ENCODE measurements at places on chromosomes 3 and 15.
A peak's percentile ranks its signal among the peaks of the same experiment; 100 is the strongest.

DNA sequence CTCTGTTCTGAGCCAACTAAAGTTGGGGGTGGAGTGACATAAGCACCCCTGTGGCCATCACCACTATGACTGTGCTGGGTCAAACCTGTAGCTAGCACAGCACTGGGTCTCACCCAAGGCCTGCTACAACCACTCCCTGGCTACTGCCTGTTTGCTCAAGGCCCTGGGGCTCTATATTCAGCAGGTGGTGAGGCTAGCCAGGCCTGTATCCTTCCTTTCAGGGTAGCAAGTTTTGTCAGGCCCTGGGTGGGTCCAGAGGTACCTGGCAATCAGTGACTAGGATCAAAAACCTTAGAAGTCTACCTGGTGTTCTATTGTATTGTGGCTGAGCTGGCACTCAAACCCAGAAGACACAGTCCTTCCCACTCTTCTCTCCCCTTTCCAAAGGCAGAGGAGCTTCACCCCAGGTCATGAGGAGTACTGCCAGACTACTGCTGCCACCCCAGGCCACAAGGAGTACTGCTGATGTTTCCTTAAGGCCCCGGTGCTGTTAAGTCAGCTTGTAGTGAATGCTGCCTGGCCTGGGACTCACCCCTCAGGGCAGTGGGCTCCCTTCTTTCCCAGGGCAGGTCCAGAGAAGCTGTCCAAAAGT, 170.8 kb downstream of the IGSF11 start:
- H3K27me3 ChIP-seq: no peaks in the 10 kb centered on the region
- H3K4me1 ChIP-seq: no peaks in the 10 kb centered on the region
- no peak overlapping the region for H3K4me3 ChIP-seq

GRCh38 chr15:76341366-76342057, 4.9 kb downstream of the ISL2 start:
- H3K27ac ChIP-seq: no peak overlapping the region
- no peaks in the 10 kb centered on the region for H3K36me3 ChIP-seq
- no peak for DNase-seq

- no peak overlapping the region for H3K4me3 ChIP-seq
- H3K27ac ChIP-seq: no peak overlapping the region
- H3K36me3 ChIP-seq: no peaks in the 10 kb centered on the region
- no peak for DNase-seq
- H3K27me3 ChIP-seq: no peaks in the 10 kb centered on the region
Measured at GRCh38 chr3:171327441-171328174, 132.6 kb downstream of the TNIK start.

- H3K36me3 ChIP-seq: no peaks in the 10 kb centered on the region
- H3K4me1 ChIP-seq: no peaks in the 10 kb centered on the region
- no peak overlapping the region for H3K4me3 ChIP-seq
- no peak for DNase-seq
- H3K27ac ChIP-seq: no peak overlapping the region
Measured at GRCh38 chr3:96966181-96966929, 152.0 kb downstream of the EPHA6 start.

DNA sequence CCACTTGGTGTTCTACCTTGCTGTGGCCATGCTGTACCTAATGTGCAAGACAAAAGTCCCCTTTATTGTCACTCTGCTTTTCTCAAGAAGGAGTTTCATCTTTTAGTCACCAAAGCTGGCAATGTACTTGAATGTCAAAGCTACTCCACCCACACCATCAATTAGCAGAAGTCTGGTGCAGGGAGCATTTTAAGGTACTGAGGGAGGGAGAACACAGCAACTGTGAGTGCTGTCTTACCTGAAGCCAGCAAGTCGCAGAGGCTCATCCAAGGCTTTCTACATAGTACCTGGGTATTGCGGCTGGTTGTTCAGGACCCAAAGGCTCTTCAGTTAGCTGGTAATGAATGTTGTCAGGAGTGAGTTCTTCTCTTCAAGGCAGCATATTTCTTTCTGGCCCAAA, 820.4 kb downstream of the OTOL1 start:
- H3K4me1 ChIP-seq: no peaks in the 10 kb centered on the region
- DNase-seq: no peak
- H3K36me3 ChIP-seq: no peaks in the 10 kb centered on the region
- no peak overlapping the region for H3K27ac ChIP-seq
- no peaks in the 10 kb centered on the region for H3K27me3 ChIP-seq
- H3K4me3 ChIP-seq: no peak overlapping the region

DNA sequence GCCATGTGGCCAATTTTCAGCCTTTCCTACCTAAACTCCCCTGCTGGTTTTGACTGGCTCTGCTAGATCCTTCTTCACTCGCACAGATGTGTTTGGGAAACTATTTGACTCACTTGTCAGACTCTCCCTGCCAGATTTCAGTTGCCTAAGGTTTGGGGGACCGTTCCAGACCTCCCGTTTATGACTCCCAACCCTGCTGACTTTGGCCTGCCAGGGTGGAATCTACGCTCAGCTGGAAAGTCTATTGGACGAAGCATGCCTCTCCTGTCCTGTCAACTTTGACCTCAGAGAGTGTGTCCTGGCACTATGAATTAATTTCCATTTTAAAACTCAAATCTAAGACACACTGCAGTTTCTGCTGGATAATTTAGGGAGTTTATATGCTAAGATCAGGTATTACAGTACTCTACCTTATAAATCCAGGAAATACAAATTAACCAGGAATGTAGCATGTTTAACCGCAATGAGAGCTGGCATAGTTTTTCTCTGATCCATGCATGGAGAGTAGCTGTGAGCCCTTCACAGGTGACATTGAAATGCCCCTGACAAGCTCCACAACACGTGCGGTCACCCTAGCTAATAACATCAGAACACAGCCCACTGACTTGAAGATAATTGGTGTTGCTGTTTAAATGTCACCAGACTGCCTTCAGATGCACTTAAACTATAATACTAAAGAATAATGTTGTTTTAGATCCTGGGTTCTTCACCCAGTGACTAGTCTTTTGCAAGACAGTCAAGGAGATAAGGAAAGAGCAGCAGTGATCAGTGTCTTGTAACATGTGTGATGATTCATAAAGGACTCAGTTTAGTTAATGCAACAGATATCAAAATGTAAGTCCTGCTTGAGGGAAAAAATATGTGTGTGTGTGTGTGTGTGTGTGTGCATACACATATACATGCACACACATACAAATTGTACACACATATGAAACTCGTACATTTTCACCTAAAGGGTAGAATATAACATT, 223.0 kb upstream of the MCTP2 start:
- peak; percentile 29 for DNase-seq
- H3K27ac ChIP-seq: no peak overlapping the region
- no peaks in the 10 kb centered on the region for H3K4me1 ChIP-seq
- no peak overlapping the region for H3K4me3 ChIP-seq
- H3K27me3 ChIP-seq: no peaks in the 10 kb centered on the region

DNA sequence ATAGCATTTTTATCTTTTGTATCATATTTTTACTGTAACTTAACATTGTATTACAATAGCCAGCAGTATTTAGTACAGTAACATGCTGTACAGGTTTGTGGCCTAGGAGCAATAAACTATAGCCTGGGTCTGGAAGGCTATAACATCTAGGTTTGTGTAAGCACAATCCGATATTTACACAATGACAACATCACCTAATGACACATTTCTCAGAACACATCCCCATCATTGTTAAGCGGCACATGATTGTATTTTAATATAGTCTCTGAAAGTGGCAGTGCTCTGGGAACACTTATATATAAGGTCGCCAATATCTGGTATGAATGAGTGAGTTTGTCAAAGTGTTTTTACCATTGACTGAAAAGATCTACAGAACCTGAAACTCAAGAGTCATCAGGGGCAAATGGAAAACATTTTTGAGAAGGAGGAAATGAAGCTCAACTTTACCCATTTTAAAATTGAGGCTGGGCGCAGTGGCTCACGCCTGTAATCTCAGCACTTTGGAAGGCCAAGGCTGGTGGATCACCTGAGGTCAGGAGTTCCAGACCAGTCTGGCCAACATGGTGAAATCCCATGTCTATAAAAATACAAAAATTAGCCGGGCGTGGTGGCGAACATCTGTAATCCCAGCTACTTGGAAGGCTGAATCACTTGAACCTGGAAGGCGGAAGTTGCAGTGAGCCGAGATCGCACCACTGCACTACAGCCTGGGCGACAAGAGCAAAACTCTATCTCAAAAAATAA, 38.8 kb upstream of the TNFSF10 start:
- no peak for DNase-seq
- H3K4me3 ChIP-seq: no peak overlapping the region
- H3K36me3 ChIP-seq: no peaks in the 10 kb centered on the region
- no peaks in the 10 kb centered on the region for H3K27me3 ChIP-seq

DNA sequence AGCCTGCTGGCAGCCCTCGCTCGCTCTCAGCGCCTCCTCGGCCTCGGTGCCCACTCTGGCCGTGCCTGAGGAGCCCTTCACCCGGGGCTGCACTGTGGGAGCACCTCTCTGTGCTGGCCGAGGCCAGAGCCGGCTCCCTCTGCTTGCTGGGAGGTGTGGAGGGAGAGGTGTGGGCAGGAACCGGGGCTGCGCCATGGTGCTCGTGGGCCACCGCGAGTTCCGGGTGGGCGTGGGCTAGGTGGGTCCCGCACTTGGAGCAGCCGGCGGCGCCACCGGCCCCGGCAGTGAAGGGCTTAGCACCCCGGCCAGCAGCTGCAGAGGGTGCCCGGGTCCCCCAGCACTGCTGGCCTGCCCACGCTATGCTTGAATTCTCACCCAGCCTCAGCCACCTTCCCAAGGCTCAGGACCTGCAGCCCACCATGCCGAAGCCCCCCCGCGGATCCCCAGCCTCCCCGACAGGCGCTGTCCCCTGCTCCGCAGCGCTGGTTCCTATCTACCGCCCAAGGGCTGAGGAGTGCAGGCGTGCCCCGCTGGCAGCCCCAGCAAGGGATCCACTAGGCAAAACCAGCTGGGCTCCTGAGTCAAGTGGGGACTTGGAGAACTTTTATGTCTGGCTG, 863.3 kb downstream of the IGSF11 start:
- DNase-seq: no peak
- H3K4me1 ChIP-seq: no peaks in the 10 kb centered on the region
- H3K36me3 ChIP-seq: no peaks in the 10 kb centered on the region
- no peak overlapping the region for H3K4me3 ChIP-seq

- no peaks in the 10 kb centered on the region for H3K36me3 ChIP-seq
- no peak for DNase-seq
- H3K27me3 ChIP-seq: no peaks in the 10 kb centered on the region
- no peak overlapping the region for H3K27ac ChIP-seq
- H3K4me1 ChIP-seq: no peaks in the 10 kb centered on the region
- H3K4me3 ChIP-seq: no peak overlapping the region
Measured at GRCh38 chr3:23723930-23724329, 81.8 kb upstream of the UBE2E1 start.

DNA sequence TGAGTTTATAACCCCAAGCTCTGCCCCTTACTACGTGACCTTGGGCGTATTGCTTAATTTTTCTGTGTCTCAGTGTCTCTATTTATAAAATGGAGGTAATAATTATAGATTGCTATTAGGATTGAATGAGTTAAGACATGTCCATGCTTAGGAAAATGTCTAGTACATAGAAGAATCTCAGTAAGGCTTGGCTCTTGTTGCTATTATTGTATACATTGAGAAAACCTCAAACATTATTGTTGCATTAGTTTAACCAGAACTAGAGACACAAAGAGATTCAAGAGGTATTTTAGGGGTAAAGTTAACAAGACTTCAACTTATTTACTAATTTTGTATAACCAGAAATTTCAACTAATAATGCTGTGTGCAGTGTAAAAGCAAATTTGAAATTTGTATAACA, 66.7 kb downstream of the MEF2A start:
- H3K27me3 ChIP-seq: no peaks in the 10 kb centered on the region
- DNase-seq: no peak
- H3K4me1 ChIP-seq: peaks cover 8% of the 10 kb centered on the region
- peak overlapping the region; percentile 67 for H3K27ac ChIP-seq
- no peaks in the 10 kb centered on the region for H3K36me3 ChIP-seq

DNA sequence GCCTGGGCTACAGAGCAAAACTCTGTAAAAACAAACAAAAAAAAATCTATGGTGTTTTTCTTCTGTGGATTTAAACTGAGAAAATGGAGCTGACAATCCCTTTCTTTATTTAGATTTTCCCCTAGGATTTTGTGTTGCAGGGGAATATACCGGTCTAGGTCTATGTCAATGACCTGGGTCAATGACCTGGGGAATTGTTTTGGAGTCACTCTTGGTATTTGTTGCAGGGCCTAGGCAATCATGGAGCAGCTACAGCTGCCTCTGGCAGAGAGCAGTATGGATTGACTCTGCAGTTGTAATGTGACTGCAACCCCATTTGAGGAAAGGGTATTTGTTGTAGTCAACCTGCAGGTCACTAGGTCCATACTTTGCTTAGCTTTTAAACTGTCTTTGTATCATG, 37.6 kb upstream of the SLC7A14 start:
- H3K4me1 ChIP-seq: peaks cover 3% of the 10 kb centered on the region
- H3K27ac ChIP-seq: no peak overlapping the region
- H3K36me3 ChIP-seq: no peaks in the 10 kb centered on the region
- no peak overlapping the region for H3K4me3 ChIP-seq
- DNase-seq: no peak

GRCh38 chr3:160919942-160920341, 163.9 kb downstream of the PPM1L start:
- no peak overlapping the region for H3K4me3 ChIP-seq
- H3K36me3 ChIP-seq: no peaks in the 10 kb centered on the region
- H3K27ac ChIP-seq: no peak overlapping the region
- H3K27me3 ChIP-seq: no peaks in the 10 kb centered on the region
- no peak for DNase-seq

GRCh38 chr3:168220556-168220955, 124.8 kb upstream of the GOLIM4 start:
- no peak for DNase-seq
- H3K4me3 ChIP-seq: no peak overlapping the region
- no peaks in the 10 kb centered on the region for H3K27me3 ChIP-seq
- no peaks in the 10 kb centered on the region for H3K4me1 ChIP-seq
- no peaks in the 10 kb centered on the region for H3K36me3 ChIP-seq

GRCh38 chr15:51077221-51078153, 17.2 kb downstream of the TNFAIP8L3 start:
- DNase-seq: peak; percentile 85
- peak overlapping the region; percentile 92 for H3K27ac ChIP-seq
- H3K36me3 ChIP-seq: no peaks in the 10 kb centered on the region
- H3K4me3 ChIP-seq: no peak overlapping the region
- H3K4me1 ChIP-seq: no peaks in the 10 kb centered on the region

GRCh38 chr3:48984663-48985062, 5.4 kb upstream of the P4HTM start:
- H3K27ac ChIP-seq: no peak overlapping the region
- no peak overlapping the region for H3K4me3 ChIP-seq
- H3K27me3 ChIP-seq: no peaks in the 10 kb centered on the region
- H3K36me3 ChIP-seq: no peaks in the 10 kb centered on the region
- DNase-seq: no peak

GRCh38 chr15:101264911-101265641, 12.2 kb downstream of the SELENOS start:
- H3K4me3 ChIP-seq: no peak overlapping the region
- no peaks in the 10 kb centered on the region for H3K36me3 ChIP-seq
- no peaks in the 10 kb centered on the region for H3K27me3 ChIP-seq
- H3K4me1 ChIP-seq: no peaks in the 10 kb centered on the region
- H3K27ac ChIP-seq: no peak overlapping the region
- DNase-seq: no peak

- H3K27me3 ChIP-seq: no peaks in the 10 kb centered on the region
- no peak overlapping the region for H3K4me3 ChIP-seq
- H3K4me1 ChIP-seq: no peaks in the 10 kb centered on the region
- no peaks in the 10 kb centered on the region for H3K36me3 ChIP-seq
Measured at GRCh38 chr3:185724761-185725160, 100.1 kb downstream of the IGF2BP2 start.

GRCh38 chr15:23403550-23403949, 43.5 kb downstream of the GOLGA6L2 start:
- H3K27me3 ChIP-seq: no peaks in the 10 kb centered on the region
- no peak overlapping the region for H3K27ac ChIP-seq
- no peak overlapping the region for H3K4me3 ChIP-seq
- no peak for DNase-seq
